ENCODE measurements at places on chromosomes 5 and 9. TPM values are rescaled to one million over a fixed set of nuclear protein-coding genes. Genes with fewer than 3 reads are reported as not detected.

- no peak for DNase-seq
Measured at GRCh38 chr9:134766587-134766986, 114.0 kb upstream of the FCN2 start.

The DDX4 gene
- 0.50 TPM for total RNA-seq

The SPAAR gene
- not detected for total RNA-seq

GRCh38 chr5:110038297-110038997 lies 348.7 kb downstream of the MAN2A1 start:
- DNase-seq, result no peak

The ECM2 gene
- total RNA-seq, result not detected

GRCh38 chr9:2879803-2880202 lies 35.9 kb upstream of the PUM3 start:
- no peak for DNase-seq

GRCh38 chr9:132027752-132028663 lies 51.7 kb downstream of the MED27 start:
- DNase-seq, result no peak

- no peak for DNase-seq
Measured at GRCh38 chr5:171263181-171263580, 45.9 kb upstream of the TLX3 start.

DNA sequence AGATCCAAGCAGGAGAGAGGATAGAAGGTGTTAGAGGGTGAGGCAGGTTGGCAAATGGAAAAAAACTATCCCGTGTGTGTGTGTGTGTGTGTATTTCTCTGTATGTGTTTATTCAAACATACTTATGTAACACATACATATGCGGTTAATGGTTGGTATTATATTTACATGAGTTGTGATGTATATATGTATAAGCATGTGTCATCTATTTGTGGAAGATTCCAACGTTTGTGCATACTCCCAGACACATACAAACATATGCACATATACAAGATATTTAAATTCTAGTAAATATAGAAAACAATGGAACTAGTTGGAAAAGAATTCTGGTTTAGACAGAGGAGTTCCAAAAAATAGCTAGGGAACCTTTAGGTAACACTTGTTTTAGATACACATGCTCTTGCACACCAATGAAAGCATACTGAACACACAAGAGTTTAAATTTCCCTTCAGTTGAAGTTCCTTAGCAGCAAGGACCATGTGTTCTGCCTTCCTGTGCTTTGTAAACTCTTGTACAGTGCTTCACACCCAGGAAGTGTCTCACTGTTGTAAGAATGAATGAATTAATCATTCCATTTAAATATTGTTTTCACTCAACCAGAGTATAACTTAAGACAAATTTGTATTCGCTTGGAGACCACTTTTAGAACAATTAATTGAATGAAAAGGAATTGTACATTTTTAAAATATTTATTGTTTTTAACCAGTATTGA lies 257.8 kb downstream of the FER start:
- no peak for DNase-seq

DNA sequence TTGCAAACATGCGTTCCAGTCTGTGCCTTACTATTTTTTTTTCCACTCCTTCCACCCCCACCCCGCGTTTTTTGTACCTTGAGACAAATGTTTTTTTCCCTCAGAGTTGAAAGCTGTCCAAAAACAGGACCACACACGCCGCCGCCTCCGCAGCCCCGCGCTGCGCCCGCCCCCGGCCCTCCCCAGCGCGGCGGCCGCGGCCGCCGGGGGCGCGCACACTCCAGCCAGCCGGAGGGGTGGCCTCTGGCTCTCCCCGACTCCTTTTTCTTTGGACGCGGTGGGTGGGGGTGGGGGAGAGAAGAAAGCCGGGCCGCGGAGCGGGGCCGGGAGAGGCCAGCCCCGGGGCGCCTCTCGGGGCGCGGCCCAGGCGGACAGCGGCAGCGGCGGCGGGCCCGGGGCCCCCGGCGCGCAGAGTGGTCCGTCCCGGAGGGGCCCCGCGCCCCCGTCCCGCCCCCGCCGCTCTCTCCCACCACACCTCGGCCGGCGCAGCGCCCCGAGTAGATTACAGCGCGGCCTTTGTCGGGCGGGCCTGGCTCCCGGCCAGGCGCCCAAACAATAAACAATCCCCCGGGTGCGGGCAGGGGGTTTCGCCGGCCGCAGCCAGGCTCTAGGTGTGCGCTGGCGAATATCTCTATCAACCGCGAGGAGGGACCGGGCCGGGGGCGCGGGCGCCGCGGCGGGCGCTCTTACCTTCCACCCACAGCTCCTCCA lies 10.9 kb downstream of the PTCH1 start:
- no peak for DNase-seq

DNA sequence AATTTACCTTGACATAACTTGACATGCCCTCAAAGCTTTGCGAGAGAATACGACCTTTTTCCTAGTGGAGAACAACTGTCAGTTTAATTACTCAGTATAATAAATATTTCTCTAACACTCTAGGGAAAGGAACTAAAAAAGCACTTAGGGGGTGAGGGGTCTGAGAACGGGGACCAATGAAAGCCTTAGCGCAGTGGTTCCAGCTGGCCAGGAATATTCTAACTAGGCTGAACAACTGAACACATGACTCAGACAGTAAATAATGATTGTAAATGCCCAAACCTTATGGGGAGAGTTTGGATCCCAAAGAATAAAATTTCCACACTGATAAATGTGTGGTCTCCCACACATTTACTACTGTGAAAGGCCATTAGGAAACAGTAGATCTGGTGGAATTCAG lies 14.9 kb downstream of the MYO10 start:
- DNase-seq, result no peak

The NME5 gene
- total RNA-seq, result not detected

DNA sequence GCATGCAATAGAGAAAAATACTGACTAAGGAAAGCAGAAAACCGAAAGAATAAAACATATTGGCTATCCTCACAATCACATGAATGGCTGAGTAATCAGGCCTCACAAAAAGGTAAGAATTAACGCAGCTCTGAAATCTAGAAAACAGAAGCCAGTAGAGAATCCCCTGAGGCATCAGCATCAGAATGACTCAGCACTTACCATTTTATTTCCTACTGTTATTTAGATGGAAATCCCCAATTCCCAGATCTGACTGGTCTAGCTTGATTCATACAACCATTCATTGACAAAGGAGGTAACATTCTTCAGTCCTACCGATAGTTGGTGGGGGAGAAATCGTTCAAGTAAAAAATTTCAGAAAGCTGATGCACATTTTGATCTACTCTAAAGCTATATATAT lies 1408.4 kb upstream of the WWC1 start:
- DNase-seq, result no peak

DNA sequence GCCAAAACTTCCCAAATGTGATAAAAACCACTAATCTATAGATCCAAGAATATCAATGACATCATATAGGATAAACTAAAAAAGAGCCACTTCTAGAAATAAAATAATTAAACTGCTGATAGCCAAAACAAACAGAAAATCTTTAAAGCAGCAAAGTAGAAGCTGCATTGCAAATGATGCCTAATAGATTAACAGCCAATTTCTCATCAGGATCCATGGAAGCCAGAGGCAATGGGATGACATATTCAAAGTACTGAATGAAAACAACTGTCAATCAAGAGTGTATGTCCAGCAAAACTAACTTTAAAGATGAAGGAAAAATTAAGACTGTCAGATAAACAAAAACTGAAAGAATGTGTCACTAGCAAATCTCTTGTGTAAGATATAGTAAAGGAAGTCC lies 224.8 kb downstream of the PSAT1 start:
- DNase-seq, result no peak

DNA sequence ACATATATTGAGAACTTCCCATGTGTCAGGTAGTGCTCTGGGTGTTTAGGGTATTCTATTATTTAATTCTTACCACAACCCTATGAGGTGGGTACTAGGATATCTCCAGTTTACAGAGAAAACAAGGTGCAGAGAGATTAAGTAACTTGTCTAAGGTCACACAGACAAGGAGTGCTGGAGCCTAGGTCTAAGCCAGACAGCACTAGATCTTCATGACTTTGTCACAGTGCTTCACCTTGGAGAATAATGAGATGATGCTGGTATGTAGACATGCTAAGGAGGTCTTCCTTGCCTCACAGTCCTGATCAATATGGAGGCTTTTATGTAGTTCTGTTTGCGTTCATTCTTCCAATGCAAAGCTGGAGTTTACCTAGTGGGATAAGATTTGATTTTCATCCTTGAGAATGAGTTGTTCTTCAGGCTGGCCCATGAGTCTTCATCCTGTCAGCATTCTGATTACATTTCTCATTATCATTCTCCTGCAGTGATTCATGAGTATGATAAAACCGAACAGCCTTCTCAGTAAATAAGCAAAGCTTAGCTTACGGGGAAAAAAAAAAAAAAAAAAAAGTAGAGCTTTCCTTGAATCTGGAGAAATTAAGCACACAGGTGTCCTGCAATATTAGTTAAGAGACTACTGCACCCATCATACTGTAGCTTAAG lies 176.3 kb downstream of the C9orf152 start:
- no peak for DNase-seq

- no peak for DNase-seq
Measured at GRCh38 chr5:135859641-135860040, 25.2 kb downstream of the SLC25A48 start.

- no peak for DNase-seq
Measured at GRCh38 chr9:35556776-35557175, 48.3 kb upstream of the TESK1 start.

- DNase-seq, result no peak
Measured at GRCh38 chr9:111953444-111953843, 56.8 kb downstream of the UGCG start.

The LRRTM2 gene
- total RNA-seq, result not detected

- no peak for DNase-seq
Measured at GRCh38 chr9:16314476-16314875, 556.0 kb downstream of the BNC2 start.

GRCh38 chr5:26339576-26339975 lies 698.8 kb downstream of the CDH9 start:
- no peak for DNase-seq

GRCh38 chr9:27712806-27713205 lies 139.5 kb upstream of the C9orf72 start:
- DNase-seq, result no peak

DNA sequence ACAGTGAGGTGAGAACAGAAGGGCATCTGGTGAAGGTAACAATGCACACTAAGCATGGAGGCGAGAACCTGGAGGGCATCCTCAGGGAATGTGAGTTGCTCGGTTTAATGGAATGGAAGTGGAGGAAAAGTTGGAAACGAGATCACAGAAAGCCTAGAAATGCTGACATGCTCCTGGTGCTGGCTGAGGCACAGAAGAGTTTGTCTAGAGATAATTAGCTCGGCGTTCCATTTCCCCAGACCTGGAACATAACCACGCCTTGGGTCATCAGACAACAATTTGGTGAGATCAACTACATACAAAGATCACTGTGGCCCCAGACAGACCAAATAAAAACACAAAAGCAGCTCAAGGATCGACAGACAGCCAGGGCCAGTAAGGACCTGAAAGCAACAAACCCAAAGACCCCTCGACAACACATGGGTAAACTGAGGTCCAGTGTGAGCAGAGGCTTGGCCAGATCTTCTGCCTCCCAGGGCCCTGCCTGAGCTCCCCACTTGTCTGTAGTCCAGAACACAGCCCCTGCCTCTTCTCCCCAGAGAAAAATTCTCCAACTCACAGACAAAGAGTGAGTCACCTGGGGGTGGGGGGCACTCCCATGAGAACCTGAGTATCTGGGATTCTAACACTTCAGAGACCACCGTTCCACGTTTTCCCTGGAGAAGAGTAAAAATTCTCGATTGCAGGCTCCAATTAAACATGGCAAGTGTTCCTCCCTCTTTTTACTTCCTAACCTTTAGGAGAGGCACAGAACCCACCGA lies 52.5 kb downstream of the SHB start:
- no peak for DNase-seq

- no peak for DNase-seq
Measured at GRCh38 chr5:74598731-74599130, 41.8 kb downstream of the ENC1 start.

DNA sequence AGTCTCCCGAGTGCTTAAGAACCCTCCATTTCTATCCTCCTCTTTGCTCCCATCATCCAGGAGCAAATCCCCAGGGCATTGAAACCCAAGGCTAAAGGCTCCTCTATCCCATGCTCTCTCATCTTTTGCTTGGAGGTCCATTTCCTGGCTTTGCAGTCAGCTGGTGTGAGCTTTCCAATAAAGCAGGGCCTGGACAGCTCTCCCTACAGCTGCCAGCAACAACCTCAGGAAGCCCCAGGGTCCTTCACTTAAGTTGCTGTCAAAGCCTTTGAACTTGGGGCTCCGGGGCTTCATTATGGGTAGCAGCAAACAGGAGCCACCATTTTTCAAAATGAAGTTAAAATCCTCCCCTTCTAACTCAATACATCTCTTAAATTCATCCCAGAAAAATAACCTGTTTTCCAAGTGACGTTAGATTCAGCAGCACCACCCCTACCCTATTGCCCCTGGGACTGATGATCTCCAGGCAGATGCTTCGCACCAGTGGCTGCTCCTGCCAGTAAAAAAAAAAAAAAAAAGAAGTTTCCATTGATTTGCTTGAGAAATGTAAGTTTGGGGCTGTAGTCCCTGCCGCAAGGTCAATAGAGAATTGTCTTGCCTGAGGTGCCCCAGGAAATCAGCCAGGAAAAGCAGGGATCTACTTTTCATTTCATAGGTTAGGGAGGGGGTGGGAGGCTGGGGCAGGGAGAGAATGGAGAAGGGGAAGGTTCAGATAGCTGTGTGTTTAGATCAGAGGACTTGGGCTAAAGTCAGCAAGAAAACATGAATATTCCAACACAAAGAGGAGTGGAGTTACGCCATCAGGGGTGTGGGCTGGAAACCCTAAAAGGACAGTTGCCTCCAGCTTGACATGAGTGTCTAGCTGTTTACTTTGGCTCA lies 83.8 kb upstream of the IL6ST start:
- no peak for DNase-seq

DNA sequence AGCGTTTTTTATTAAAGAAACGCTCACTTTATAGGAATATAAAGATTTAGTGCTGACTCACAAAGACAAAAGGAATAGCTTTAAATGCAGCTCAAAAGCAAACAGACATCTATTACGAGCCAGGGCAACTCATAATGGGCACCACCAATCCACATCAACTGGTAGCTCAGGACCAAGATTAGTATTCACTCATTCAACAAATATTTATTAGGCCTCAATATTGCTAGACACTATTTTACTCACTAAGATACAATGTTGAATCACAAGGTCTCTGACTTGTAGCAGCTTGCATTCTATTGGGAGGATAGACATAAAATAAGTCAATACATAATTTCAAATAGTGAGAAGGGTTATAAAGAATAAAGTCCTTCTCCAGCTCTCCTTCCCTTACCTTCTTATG lies 8.0 kb upstream of the MAN2A1 start:
- DNase-seq, result no peak

The PCA3 gene
- not detected for total RNA-seq

The SREK1 gene
- total RNA-seq, result 70.9 TPM

All from activated CD4-positive, alpha-beta T cell treated with anti-CD3 and anti-CD28 coated beads, Interleukin-2, amount 10 ng/mL, durations not matched to agents 7 days and 5 days (primary cell).